ENCODE measurements at places on chromosomes 5 and 9. TPM values are rescaled to one million over a fixed set of nuclear protein-coding genes. Genes with fewer than 3 reads are reported as not detected.

Gene SH3RF2
- not detected for total RNA-seq

Gene RAPGEF1
- 40.5 TPM for total RNA-seq

Gene PCDHGA8
- 1.5 TPM for total RNA-seq

Gene NIPAL4
- not detected for total RNA-seq

Gene GMCL2
- total RNA-seq = not detected

Gene GABRA6
- not detected for total RNA-seq

Gene FOXD4L4
- 0.09 TPM for total RNA-seq

Gene PDE8B
- 0.11 TPM for total RNA-seq

Gene LCP2
- total RNA-seq = not detected

Gene BNC2
- total RNA-seq = 1.0 TPM

Gene PITX1
- total RNA-seq = not detected

Gene PKD2L2
- total RNA-seq = not detected

Gene DENND4C
- total RNA-seq = 89.9 TPM

Gene SHOC1
- not detected for total RNA-seq

Gene PCDHGA3
- 0.54 TPM for total RNA-seq

Gene MYMK
- not detected for total RNA-seq

Gene GZMA
- not detected for total RNA-seq

Gene TAF11L10
- not detected for total RNA-seq

Gene GFPT2
- total RNA-seq = 1.2 TPM
